ENCODE measurements at places on chromosomes 2 and 18.

- DNase-seq = no peak
Measured at GRCh38 chr2:218962859-218963492, 3.5 kb downstream of the CDK5R2 start.

GRCh38 chr2:31136732-31137131, 1.5 kb downstream of the GALNT14 start:
- no peak for DNase-seq

DNA sequence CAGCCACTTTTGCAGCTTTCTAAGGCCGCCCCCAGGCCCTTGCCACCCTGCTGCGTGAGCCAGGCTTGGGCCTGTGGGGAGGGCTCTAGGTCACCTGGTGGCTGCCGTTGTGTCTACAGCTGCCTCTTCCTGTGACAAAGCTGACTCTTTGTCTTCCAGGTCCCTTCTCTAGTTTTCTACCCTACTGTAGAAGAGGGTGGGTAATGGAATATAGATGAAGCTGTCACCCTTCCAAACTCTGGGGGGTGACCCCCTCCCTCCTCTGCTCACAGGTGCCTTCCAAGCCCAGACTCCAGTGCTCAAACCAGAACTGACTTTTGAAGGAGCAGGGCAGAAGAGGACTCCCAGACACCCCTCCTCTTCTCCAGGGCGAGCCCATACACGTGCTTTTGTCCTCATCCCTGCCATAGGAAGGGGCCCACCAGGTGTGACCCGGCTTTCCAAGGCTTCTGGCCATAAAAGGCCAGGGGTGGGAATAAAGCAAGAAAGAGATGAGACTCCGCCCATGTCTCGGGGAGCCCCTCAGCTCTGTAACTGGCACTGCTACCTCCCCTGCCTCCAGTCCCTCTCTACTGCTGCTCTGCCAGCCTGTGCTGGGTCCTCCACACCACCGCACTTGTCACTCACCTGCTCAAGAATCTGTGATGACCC, 17.9 kb upstream of the SDC1 start:
- no peak for DNase-seq

- no peak for DNase-seq
Measured at GRCh38 chr2:7270011-7270431, 352.8 kb downstream of the RNF144A start.
